Left ventricle myocardium inferior (tissue), 1 donor: ENCODE measurements at places on chromosomes 2 and 18.

DNA sequence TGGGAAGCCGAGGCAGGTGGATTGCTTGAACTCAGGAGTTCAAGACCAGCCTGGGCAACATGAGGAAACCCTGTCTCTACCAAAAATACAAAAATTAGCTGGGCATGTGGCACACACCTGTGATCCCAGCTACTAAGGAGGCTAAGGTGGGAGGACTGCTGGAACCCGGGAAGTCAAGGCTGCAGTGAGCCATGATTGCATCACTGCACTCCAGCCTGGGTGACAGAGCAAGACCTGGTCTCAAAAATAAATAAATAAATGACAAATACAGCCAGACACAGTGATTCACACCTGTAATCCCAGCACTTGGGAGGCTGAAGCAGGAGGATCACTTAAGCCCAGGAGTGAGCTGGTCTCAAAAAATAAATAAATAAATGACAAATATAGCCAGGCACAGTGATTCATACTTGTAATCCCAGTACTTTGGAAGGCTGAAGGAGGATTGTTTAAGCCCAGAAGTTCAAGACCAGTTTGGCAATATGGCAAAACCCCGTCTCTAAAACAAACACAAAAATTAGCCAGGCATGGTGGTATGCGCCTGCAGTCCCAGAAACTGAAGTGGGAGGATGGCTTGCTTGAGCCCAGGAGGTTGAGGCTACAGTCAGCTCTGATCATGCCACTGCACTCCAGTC lies 6.2 kb downstream of the KANSL3 start:
- H3K4me3 ChIP-seq: no peak overlapping the region
- H3K27ac ChIP-seq: no peak overlapping the region
- no peaks in the 10 kb centered on the region for H3K27me3 ChIP-seq
- peaks cover 73% of the 10 kb centered on the region for H3K4me1 ChIP-seq

- no peaks in the 10 kb centered on the region for H3K36me3 ChIP-seq
- no peak overlapping the region for H3K4me3 ChIP-seq
- H3K4me1 ChIP-seq: peaks cover 21% of the 10 kb centered on the region
- no peaks in the 10 kb centered on the region for H3K27me3 ChIP-seq
- DNase-seq: no peak
- no peak overlapping the region for H3K27ac ChIP-seq
Measured at GRCh38 chr18:50850307-50851065, 28.4 kb upstream of the ME2 start.

DNA sequence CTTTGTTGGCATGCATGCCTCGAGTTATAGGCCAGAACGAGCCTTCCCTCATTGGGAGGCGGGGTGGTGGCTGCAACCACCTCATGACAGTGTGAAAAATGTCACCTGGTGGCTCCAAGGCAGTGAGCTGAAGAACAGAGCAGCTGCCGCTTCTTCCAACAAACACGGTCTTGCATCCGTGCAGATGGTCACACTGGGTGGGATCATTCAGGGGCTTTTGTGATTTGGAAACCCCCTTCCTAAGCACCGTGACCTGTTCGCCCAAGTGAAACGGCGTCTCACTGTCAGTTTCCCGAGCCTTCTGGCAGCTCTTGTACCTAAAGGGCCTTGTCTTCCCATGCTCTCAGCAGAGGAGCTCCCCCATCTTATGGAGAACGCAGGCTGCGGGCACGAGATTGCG lies 159.7 kb downstream of the NAPG start:
- peaks cover 1% of the 10 kb centered on the region for H3K27me3 ChIP-seq
- no peak for DNase-seq
- no peaks in the 10 kb centered on the region for H3K36me3 ChIP-seq

GRCh38 chr2:43225093-43225787 lies 1.2 kb downstream of the ZFP36L2 start:
- DNase-seq: peak; percentile 61
- peaks cover 36% of the 10 kb centered on the region for H3K36me3 ChIP-seq
- no peaks in the 10 kb centered on the region for H3K27me3 ChIP-seq
- H3K4me1 ChIP-seq: peaks cover 88% of the 10 kb centered on the region
- peak overlapping the region; percentile 94 for H3K4me3 ChIP-seq
- peak overlapping the region; percentile 99 for H3K27ac ChIP-seq

DNA sequence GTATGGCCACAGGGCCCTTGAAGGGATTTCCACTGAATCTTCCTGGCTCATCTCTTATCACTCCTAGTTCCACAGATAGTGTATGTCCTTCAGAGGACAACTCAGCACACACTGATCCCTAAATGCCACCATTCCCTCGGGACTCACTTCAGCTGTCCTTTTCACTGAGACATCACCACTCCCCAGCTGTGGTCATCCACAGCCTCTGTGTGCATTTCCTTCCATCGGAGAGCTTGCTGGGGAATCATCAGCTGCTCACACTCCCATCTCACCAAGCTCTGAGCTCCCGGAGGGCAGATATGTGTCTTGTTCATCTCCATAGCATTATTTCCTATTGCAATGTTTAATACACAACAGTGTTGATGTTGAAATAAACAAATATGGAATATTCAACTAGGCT lies 759.5 kb downstream of the RNF144A start:
- no peaks in the 10 kb centered on the region for H3K36me3 ChIP-seq
- peaks cover 2% of the 10 kb centered on the region for H3K4me1 ChIP-seq
- DNase-seq: no peak
- peaks cover 10% of the 10 kb centered on the region for H3K27me3 ChIP-seq
- no peak overlapping the region for H3K4me3 ChIP-seq

- H3K4me3 ChIP-seq: peak overlapping the region; percentile 91
- H3K4me1 ChIP-seq: peaks cover 52% of the 10 kb centered on the region
- no peak for DNase-seq
Measured at GRCh38 chr2:32064021-32064601, 755 bp downstream of the SPAST start.
